Left renal pelvis (tissue), 4 donors: ENCODE measurements at places on chromosomes 1 and 21. TPM values are rescaled to one million over a fixed set of nuclear protein-coding genes. Genes with fewer than 3 reads are reported as not detected.

GRCh38 chr1:175134500-175134899 is 58.1 kb downstream of the KIAA0040 start:
- DNase-seq = no peak

DNA sequence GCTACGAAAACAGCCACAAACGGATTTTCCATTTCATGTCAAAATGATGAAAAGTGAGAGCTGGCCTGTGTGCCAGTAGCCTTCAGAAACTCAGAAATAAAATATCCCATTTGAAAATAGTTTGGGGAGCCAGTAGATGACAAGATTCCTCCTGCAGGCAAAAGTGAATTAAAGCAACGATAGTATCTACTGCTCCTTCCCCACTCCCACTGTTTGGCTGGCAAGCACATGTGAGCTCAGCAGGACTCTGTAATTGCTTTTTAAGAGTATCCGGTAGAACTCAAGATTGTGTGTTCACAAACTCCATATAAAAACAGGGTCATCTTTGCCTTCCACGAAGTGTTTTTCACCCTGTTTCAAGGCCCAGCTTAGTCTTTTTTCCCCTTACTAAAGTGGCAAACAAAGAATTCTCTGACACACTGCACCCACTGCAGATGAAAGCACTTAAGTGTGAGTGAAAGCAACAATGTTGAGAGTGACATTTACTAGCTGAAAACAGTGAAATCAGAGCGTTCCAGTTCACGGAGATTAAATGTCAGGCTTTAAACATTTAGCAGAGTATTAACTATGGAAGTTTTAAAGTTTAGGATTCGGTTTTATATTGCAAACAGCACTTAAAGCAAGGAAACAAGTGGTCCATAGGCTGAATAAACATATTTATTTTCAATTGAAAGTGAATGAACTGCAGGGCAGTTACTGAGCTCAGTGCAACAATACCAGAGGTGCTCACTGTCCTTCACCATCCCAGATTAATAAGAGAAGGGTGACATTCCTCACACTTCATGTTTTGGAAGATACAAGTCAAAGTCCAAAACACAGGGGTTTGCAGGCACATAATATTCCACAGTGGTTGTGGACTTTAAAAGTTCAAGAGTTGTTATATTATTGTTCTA is 70.0 kb downstream of the ALG14 start:
- DNase-seq = no peak

DNA sequence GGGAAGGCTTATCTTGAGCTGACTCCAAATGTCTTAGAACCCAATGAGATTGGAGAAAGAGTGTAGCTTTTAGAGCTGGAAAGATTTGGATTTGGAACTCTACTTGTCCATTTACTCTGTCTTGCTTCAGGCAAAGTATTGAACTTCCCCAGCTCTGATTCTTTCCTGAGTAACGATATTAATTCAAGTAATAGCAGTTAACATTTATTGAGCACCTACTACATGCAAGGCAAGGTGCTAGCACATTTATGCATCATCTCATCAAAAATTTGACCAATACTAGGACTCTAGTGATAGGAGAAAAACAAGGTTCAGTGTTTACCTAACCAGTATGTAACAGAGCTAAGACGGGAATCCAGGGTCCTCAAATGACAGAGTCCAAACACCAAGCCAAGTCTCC is 2.5 kb upstream of the LRRN2 start:
- DNase-seq = no peak

GRCh38 chr1:245695211-245695610 is 540.4 kb downstream of the KIF26B start:
- no peak for DNase-seq

- DNase-seq = no peak
Measured at GRCh38 chr1:119815361-119815760, 4.1 kb upstream of the REG4 start.

LCE1A gene
- polyA plus RNA-seq = not detected

DNA sequence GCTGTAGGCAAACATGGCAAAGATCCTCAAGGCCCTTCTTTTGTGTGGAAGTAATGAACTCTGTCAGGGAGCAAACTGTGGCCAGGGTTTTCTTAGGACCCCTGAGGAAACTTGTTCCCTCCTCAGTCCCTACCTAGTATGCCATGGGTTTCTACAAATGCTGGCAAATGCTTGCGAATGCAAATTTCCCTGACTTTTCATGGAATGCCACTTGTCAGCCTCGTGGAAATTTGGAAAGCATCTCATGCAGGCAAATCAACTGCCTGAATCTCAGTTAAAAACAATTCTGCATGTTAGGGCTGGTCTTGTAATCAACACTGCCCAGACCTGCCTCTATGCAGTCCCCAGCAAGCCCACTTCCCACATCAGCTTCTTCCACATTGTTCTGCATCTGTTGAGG is 334.9 kb upstream of the AJAP1 start:
- DNase-seq = no peak

MRPS6 gene
- 130 TPM for polyA plus RNA-seq

TCHHL1 gene
- polyA plus RNA-seq = not detected

GRCh38 chr1:153488731-153489130 is 28.3 kb upstream of the S100A7 start:
- DNase-seq = no peak

DNA sequence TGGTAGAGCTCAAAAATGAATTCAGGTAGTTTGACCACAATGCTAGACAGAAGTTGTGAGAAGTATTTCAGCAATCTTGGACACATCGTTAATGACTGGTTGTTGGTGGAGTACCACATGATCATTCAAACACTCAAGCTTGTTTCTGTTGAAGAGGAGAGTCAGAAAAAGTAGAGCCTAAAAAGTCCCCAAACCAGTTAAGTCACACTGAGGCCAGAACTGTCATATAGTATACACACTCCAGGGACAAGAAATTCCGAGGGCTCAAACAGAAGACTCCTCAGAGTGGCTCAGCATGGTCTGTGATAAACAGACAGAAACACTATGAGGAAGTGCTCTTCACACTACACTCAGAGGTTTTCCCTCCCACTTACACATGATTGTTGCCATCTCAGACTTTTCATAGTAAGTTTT is 5.8 kb downstream of the TRIM33 start:
- DNase-seq = no peak

- DNase-seq = no peak
Measured at GRCh38 chr1:202807451-202807925, 733 bp downstream of the KDM5B start.

DNA sequence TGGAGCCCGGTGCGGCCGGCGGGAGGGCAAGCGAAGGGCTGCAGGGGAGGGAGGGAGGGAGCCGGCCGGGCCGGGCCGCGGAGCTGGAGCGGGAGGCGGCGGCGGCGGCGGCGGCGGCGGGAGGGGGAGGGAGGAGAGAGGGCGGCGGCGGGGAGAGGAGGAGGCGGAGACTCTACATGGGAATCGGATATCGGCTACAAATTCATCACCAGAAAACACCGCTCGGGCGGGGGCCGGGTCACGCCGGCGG is at the start of gene AKT3:
AKT3 (minus strand) TSS at position 42 of the 250 bp plus-strand sequence. CDS start 7,073 bp downstream, outside the sequence.
- DNase-seq = peak; percentile 33

- DNase-seq = no peak
Measured at GRCh38 chr1:184389446-184389845, 2.6 kb downstream of the C1orf21 start.

DNA sequence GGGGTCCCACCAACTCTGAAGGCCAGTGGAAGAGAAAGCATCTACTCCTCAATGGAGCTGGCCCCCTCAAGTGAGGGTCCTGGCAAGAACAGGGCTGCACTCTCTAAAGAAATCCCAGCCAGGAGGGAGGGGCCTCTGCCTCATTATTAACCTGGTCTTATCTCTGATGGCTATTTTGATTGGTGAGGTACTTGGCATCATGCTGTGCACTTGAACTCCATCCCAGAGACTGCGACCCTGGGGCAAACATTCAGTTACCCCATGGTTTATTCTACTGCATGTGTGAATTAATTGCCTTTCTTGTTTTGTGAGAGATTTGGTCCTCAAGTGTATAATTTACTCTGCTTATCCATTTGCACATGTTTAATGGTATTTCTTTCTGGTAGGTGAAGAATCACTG is 55.0 kb upstream of the ETV3 start:
- DNase-seq = no peak

PHC2 gene
- polyA plus RNA-seq = 106 TPM

- DNase-seq = no peak
Measured at GRCh38 chr1:27609210-27609555, 5.2 kb upstream of the AHDC1 start.

CFHR3 gene
- 1.1 TPM for polyA plus RNA-seq

DNA sequence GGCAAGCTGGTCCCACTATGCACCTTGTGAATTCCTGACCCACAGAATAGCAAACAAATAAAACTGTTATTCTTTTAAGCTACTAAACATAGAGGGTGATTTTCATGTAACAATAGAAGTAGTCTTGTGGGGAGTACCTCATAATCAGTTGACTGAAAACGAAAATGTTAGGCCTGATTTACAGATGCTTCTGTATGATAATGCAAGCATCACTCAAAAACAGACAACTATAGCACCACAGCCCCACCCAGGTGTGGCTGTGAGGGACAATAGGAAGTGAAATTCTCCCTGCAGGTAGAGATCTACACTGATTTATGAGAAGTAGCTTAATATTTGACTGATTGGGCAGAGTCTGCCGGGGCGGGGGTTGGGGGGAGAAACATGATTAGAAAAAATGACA is 26.5 kb upstream of the KRTAP19-8 start:
- no peak for DNase-seq

- no peak for DNase-seq
Measured at GRCh38 chr1:205652984-205653383, 21.2 kb upstream of the ELK4 start.

DNA sequence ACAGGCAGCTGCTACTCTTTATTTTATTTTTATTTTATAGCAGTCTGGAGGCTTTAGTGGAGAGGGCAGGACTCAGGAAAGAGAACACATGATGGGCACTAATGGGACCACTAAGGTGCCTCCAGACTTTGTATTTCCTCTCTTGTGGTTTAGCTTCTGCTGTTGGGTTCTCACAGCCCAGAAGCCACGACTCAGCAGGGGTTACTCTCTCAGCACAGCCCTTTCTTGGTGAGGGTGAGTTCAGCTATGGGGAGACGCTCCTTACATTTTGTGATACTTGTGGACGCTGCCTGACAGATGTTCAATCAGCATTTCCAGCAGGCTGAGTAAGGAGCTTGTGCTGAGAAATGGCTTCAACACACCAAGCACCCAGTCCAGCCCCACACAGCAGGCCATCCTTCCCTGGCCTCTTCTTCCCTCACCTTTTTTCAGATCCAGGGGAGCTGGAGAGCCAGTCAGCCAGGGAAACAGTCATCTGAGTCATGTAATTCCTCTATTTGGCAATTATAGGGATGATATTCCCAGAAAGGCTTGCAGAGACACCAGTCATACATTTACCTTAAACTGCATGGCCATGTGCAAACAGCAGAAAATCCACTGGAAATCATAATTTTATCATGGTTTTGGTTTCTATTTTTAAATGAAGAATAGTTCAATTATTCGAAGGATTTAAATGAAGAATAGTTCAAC is 53.2 kb upstream of the RAB3GAP2 start:
- DNase-seq = no peak

- DNase-seq = no peak
Measured at GRCh38 chr1:225750875-225751824, 26.5 kb upstream of the SRP9 start.

DDI2 gene
- 14.4 TPM for polyA plus RNA-seq

- DNase-seq = no peak
Measured at GRCh38 chr1:109625601-109626560, 6.2 kb downstream of the AMPD2 start.

TBX19 gene
- polyA plus RNA-seq = 3.2 TPM

DNA sequence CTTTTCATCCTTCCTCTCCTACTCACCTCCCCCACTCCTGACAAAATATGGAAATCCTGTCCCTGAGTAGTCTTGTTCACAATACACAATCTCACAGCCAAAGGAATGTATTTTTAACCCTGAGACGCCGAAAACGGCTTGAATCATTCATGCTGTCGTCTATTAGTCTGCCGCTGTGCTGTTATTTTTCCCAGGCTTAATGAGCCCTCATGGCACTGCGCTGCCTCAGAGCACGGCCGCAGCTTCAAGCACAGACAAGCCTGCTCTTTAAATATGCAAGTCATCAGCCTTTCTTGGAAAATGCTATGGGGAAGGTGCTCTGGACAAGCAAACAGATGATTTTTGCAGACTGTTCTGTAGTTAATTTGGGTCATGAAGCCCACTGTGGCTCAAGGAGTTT is 302.7 kb downstream of the DISC1 start:
- no peak for DNase-seq

DNA sequence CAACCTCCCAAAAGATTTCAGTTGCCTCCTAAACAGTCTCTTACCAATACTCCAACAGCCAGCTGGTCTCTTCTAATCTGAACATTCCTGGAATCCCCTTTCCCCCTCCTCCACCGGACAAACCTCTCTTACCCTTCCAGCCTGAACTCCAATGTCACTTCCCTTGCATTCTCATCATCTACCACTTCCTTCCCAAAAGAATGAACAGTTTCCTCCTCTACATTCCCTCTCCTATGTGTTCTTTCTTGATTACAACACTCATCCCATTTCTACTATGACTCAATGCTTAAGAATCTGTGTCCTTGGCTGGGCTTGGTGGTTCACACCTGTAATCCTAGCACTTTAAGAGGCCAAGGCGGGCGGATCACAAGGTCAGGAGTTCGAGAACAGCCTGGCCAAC is 417.1 kb downstream of the SETD4 start:
- no peak for DNase-seq

DNA sequence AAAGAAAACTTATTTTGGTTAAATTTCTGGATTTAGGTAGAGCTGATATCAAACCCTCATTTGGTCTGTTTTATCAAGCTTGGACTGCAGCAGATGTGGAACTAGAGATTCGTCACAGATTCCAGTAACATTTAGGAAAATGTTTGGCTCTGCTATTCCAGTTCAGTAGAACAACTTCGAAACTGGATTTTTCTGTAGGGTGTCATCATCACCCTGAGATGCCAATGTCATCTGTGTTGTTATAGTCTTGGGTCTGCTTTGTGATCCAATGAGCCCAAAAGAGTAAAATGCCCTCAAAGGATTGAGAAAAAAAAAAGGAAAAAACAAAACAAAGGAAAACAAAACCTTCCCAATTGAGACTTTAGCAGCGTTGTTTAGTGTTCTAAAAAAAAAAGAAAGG is 55.4 kb downstream of the LAMC2 start:
- no peak for DNase-seq

DNA sequence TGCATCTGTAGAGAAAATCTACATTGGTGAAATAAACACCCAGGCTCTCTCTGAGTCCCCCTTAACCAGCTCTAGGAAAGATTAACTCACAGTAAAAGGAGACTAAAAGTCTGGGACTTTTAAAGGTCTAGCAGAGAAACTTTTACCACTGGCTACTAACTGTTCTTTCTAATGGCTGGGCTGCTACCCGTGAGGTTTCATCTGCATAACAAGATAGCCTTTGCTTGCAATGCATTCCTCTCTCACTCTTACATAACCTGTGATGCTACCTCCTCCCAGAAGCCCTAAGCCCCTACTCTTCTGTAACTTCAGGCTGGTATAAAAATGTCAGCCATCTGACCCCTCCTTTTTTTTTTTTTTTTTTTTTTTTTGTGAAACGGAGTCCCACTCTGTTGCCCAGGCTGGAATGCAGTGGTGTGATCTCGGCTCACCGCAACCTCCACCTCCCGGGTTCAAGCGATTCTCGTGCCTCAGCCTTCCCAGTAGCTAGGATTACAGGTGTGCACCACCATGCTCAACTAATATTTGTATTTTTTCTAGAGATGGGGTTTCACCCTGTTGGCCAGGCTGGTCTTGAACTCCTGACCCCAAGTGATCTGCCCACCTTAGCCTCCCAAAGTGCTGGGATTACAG is 344.2 kb downstream of the RGS7 start:
- no peak for DNase-seq

FCRL6 gene
- 0.41 TPM for polyA plus RNA-seq
